Renal cortex interstitium (tissue), 15 donors: ENCODE measurements at places on chromosomes 7 and 10. TPM values are rescaled to one million over a fixed set of nuclear protein-coding genes. Genes with fewer than 3 reads are reported as not detected.
A peak's percentile ranks its signal among the peaks of the same experiment; 100 is the strongest.

The TACC2 gene
- polyA plus RNA-seq, result 50.1 TPM

GRCh38 chr7:151104411-151105235, 18.3 kb downstream of the AGAP3 start:
- no peak for DNase-seq

DNA sequence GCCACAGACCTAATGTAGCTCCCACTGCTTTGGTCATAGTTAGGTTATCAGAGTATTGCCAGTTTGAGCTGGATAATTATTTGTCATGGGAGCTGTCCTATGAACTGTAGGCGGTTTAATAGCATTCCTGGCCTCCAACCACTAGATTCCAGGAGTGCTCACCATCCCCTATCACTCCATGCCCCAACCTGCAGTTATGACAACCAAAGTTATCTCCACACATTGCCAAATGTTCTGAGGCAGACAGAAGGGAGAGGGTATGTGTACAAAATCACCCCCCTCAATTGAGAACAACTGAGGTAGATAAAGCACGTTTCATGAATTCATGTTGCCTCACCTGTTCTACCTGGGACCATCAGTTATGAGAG, 119.0 kb upstream of the CACUL1 start:
- DNase-seq, result no peak

DNA sequence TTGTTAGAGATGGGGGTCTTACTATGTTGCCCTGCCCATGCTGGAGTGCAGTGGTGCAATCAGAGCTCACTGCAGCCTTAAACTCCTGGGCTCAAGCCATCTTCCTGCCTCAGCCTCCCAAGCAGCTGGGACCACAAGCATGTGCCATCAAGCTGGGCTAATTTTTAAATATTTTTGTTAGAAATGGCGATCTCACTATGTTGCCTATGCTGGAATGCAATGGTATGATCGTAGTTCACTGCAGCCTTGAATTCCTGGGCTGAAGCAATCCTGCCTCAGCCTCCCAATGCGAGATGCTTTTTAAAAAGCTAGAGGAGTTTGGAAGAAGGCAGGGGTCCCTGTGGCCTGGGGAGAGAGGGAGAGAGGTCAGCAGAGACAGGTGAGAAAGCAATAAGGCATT, 600.1 kb upstream of the AUTS2 start:
- DNase-seq, result no peak

The LMBR1 gene
- 45.4 TPM for polyA plus RNA-seq

- no peak for DNase-seq
Measured at GRCh38 chr10:20976891-20977290, 79.8 kb upstream of the NEBL start.

The CLRN3 gene
- polyA plus RNA-seq, result 19.4 TPM

DNA sequence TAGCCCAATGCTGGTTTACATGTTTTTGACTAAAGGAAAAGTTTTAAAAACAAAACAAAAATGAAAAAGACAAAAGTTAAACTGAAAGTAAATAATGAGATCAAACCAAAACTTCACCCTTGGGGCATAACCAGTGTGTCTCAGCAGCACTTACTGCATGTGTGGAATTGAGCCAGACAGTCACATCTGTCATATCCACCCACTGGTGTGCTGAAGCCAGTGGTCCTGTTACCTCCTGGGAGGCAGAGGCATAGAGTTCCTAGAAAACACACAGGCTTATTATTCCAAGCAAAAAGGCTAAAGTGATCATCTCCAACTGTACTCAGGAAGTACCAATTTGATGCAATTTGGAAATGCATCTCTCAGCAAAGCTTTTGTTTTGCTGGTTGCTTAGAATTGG, 40.4 kb downstream of the ASAH2 start:
- no peak for DNase-seq

- no peak for DNase-seq
Measured at GRCh38 chr7:134710854-134711624, 64.4 kb downstream of the BPGM start.

- DNase-seq, result no peak
Measured at GRCh38 chr10:8460626-8461025, 406.1 kb downstream of the GATA3 start.

DNA sequence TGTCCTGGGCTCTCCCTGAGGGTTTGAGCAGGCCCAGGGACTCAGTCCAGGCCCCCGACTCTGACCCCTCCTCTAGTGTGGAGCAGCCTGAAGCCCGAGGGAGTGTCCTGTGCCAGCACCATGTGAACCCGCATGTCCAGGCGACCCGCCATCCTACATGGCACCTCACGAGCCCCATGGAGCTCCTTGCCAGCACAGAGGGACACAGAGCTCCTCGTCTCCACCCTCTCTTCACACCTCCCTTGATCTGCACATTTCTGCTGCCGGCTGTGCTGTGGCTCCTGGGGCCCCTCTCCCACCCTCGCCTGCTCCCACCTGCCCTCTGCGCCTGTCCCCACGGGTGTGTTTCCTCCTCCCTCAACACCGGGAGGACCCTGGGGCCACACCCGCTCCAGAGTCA, 103.5 kb downstream of the ADARB2 start:
- no peak for DNase-seq

- peak; percentile 73 for DNase-seq
Measured at GRCh38 chr7:42152329-42153205, 84.4 kb downstream of the GLI3 start.

DNA sequence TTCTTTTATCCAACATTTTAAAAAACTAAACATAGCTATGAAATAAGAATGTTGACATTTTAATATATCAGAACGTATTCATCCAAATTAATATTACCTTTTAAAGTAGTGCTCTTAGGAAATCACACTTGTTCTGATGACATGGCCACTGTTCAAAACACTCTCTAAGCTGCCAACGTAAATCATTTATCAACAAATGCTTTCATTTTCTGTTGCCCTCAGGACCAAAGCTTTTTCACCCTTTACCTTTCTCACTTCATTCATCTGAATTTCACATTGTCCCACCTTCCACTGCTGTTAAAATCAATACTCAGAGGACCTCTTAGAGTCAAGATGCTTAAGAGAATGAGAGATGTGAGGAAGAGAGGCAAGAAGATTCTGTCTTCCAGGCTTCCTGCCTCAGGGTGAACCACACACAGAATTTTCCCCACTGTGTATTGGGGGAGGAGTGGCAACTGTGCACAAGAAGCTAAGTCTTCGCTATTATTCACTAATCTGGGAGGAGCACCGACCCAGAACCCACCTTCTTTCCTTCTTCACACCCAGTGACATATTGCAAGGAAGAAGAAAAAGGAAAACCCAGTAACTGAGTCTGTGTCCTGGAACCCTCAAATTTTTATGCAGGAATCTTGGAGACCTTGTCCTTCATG, 21.0 kb downstream of the HIBADH start:
- no peak for DNase-seq

GRCh38 chr7:2042650-2043049, 190.1 kb downstream of the MAD1L1 start:
- DNase-seq, result no peak

DNA sequence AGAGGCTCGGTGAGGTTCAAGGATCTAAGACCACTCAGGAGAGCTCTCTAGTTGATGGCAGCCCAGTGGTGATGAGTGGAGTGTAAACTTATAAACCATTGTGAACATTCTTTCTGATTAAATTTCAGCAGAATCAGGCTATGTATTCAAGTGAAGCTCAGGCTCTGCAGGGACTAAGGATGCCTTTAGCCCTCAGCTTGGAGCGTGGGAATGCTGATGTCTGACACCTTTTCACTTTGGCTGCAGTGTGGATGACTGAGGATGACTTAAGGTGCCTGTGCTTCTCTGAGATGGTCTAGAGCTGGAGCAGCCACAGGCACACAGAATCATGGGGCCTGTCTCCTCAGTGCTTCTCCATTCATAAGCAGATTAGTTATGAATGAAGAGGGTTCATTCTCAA, 150.4 kb downstream of the SORCS3 start:
- DNase-seq, result no peak

The NKX1-2 gene
- not detected for polyA plus RNA-seq

The TMEM130 gene
- polyA plus RNA-seq, result 5.9 TPM

The TRIM74 gene
- 1.3 TPM for polyA plus RNA-seq

The UTF1 gene
- not detected for polyA plus RNA-seq

DNA sequence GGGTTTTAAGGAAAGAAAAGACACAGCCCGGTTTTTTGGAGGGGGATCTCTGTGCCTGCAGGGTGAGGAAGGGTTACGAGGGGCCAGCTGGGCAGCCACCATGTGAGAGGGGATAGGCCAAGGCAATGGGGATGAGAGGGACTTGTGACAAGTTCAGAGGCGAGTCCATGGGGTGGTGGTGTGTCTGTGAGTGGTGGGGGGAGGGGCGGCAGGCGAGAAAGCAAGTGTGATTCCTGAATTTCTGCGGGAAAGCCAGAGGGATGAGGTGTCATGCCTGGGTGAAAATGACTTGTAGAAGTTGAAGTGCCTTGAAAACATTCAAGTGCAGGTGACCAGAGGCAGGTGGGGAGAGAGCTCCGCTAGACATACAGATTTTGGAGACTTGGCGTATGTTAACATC, 61.0 kb upstream of the RNF32 start:
- DNase-seq, result no peak

GRCh38 chr7:107692501-107692900, 31.9 kb downstream of the SLC26A4 start:
- DNase-seq, result no peak

The CRYGN gene
- polyA plus RNA-seq, result 3.6 TPM

The MYPN gene
- 0.05 TPM for polyA plus RNA-seq

DNA sequence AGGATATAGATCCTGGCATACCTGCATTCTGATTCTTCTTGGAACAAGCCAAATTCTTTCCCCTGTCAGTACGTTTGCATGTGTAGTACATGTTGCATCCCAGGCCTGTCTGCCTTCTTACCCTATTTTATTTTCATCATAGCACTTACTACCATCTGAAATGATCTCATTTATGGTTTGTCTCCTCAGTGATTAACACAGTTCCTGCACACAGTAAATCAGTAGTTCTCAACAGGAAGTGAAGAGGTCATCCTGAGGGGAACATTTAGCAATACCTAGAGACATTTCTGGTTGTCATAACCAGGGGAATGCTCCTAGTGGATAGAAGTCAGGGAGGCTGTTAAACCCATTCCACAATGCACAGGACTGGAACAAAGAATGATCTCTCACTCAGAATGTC, 38.2 kb upstream of the SLC26A4 start:
- DNase-seq, result no peak

GRCh38 chr7:88431882-88432281, 125.2 kb upstream of the STEAP4 start:
- no peak for DNase-seq

DNA sequence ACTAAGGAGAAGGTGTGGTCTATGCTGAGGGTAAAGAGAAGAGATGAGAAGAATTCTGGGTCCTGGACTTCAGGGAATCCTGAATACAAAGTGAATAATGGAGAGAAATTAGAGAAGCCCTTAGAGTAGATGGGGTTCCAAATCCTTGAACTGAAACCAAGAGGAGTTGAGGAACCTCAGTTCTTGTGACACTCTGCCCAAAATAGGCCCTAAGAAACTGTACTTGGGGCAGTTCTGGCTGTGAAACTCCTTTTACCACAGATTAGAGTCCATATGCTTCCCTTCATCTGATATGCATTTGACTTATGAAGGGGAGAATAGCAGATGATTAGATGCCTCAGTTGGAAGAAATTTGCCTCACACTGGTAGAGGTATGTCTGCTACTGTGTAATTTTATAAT, 19.0 kb downstream of the TES start:
- no peak for DNase-seq

DNA sequence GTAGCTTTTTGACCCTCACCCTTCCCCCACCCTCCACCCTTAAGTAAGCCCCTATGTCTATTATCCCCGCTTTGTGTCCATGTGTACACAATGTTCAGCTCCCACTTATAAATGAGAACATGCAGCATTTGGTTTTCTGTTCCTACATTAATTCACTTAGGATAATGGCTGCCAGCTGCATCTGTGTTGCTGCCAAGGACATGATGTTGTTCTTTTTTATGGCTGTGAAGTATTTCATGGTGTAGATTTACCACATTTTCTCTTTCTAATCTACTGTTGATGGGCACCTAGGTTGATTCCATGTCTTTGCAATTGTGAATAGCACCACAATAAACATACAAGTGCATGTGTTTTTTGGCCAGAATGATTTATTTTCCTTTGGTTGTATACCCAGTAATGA, 232.2 kb downstream of the CACNA2D1 start:
- no peak for DNase-seq

The SLC26A3 gene
- polyA plus RNA-seq, result 0.62 TPM

The H2BK1 gene
- polyA plus RNA-seq, result not detected

DNA sequence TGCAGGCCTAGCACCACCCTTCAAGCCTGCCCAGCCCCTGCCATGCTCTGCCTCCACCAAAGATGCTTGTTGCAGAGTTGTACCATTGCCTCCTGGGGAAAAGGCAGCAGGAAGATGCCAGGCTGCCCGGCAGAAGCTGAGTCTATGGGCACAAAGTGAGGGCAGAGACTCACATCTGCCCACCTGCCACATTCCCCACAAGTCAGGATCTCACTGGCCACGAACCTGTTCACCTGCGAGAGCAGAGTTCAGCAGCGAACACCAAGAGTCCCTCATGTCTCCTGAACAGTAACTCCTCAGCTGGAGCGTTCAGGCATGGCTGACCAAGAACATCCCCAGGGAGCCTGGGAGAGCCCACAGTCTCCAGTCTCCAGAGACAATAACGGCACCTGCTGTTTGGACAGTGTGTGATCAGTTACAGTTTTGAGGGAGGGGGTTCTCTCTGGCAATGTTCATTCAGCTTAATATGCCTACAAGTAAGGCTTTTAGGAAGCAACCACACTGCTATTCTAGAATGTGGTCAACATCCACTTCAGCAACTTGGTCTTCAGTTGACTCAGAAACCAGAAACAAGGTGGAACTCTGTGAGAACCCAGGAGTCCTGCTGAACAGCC, 78.5 kb downstream of the GRID1 start:
- DNase-seq, result no peak

DNA sequence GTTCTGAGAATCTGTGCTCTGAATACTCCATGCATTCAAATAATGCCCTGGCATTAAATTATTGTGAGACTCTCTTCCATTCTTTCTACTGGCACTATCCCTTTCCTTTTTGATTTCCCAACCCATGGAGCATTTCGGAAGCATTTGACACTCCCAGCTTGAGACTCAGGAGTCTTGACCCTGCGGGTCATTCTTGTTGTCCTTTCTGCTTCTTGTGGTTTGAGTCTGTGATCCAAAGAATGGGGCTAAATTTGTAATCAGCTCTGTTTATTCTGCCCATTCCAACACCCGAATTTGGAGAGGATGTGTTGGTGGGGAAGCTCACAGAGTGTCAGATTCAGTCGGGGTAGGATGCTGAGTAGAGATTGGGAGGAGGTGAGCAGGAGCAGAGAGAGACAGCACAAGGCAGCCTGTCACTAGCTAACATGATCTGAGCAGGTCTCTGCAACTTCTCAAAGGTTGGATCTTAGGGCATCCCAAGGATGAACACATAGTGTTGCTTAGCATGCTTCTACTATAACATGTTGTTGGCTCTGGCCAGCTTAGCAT, 80.4 kb upstream of the BMPER start:
- DNase-seq, result no peak

The DPYSL4 gene
- 22.5 TPM for polyA plus RNA-seq

GRCh38 chr7:114070246-114070645, 151.4 kb upstream of the PPP1R3A start:
- DNase-seq, result no peak
